ENCODE measurements at places on chromosomes 2 and 18.
A peak's percentile ranks its signal among the peaks of the same experiment; 100 is the strongest.

DNA sequence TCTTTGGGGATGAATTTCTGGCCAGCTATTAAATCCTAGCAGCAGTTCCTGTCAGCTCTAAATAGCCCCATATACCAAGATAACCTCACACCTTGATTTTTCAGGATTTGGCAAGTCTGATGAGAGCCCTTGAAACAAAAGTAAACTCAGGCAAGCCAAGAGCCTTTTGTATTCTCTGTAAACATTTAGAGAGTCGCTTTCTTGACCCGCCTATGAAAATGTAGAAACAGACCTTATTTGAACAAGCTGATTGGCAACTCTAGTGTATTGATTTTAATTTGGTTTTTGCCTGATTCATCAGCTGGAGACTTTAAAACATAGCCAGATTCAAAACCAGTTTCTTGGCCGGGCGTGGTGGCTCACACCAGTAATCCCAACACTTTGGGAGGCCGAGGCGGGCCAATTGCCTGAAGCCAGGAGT lies 43.4 kb downstream of the CABLES1 start:
- DNase-seq: no peak

GRCh38 chr18:79260510-79260909 lies 135.2 kb upstream of the NFATC1 start:
- no peak for DNase-seq

- DNase-seq: peak; percentile 14
Observed at GRCh38 chr2:182240862-182241371, 185.9 kb downstream of the PDE1A start.

- no peak for DNase-seq
Observed at GRCh38 chr2:5482929-5483331, 209.3 kb upstream of the SOX11 start.

DNA sequence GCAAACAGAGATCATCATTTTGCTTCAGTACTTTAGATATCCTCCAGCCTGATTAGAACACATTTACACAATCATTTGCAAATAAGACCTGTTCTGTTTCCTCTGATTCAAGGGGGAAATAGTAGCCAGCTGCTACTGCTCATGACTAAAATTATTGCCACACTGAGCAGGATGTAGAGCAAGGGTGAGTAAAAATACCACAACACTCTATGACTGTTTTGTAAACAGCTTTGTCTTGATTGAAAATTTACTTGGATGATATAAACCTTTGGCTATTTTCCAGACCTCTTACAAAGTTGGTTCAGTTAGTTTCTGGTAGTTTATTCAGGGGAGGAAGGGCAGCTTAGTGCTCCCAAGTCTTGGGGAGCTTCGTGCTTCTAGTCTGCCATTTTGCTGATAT lies 286.4 kb upstream of the CNTNAP5 start:
- no peak for DNase-seq

DNA sequence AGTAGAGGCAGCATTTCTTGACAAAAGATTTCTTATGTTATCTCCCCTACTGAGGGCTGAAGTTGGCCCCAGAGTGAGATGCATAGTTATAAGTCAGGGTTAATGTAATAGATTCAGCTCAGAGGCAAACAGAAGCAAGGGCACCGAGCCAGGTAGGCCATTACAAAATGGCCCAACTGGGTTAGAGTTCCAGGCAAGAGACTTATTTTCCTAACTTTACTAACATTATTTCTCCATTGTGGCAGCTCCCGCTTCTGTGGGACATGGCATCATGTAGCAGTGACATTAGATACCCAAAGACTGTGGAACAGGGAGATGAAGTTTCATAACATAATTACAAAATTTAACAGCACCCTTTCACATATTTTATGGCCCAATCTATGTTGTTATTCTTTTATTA lies 27.1 kb downstream of the TSPYL6 start:
- no peak for DNase-seq

GRCh38 chr2:54760310-54760709 lies 36.8 kb downstream of the EML6 start:
- no peak for DNase-seq

DNA sequence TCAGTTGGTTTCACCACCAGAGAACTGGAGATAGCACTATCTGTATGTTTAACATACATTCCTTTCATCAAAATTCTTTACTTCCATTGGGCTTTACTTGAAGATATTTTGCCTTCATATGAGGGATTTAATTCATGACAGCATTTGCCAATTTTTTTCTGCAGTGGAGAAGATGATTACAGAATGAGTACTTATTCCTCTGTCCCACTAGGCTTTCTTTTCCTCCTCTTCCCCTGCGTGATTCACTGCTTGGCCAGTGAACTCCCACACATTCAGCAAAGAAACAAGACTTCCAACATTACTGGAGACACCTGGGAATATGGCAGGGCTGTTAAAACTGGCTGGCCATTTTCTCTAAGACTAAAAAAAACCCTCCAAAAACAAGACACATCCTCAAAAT lies 425.8 kb upstream of the KCNH7 start:
- DNase-seq: no peak

GRCh38 chr2:239673641-239674040 lies 272.8 kb upstream of the HDAC4 start:
- DNase-seq: no peak

DNA sequence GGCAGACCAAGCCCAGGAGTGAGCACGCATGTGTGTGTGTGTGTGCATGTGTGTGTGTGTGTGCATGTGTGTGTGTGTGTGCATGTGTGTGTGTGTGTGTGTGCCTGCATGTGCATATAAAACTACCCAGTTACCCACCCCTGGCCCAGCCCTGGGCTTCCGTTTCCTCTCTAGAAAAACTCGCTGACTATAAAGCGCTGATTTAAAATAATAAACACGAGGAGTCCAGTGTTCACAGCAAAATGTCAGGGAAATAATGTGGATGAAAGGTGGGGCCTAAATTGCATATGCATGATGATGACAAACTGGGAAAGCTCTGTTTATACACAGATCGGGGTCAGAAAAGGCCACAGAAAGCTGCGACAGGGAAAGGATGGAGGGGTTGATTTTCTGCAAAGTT lies 7.5 kb downstream of the ADCY3 start:
- no peak for DNase-seq

GRCh38 chr2:156944871-156945270 lies 312.6 kb upstream of the GALNT5 start:
- DNase-seq: no peak

- no peak for DNase-seq
Observed at GRCh38 chr2:159706385-159706980, 5.8 kb upstream of the MARCHF7 start.

DNA sequence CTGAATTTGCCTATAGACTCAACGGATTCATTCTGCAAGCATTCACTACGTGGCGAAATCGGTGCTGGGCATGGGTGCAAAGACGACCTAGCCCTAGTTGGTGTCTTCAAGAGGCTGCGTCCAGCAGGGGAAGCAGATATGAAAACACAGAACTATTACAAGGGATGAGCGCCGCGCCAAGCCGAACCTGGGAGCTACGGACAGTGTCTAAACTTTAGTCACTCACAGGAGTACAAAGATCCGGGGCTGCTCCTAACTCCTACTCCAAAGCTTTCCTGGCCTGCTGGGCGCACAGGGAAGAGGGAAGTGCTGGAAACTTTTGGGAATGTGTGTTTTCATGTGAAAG lies 732 bp upstream of the ANXA4 start:
- DNase-seq: peak; percentile 16

Measured in head of caudate nucleus (tissue), 42 donors.